ENCODE measurements at places on chromosomes 13 and 19. TPM values are rescaled to one million over a fixed set of nuclear protein-coding genes. Genes with fewer than 3 reads are reported as not detected.

- no peak for DNase-seq
Observed at GRCh38 chr13:72920097-72920496, 138.2 kb downstream of the PIBF1 start.

DNA sequence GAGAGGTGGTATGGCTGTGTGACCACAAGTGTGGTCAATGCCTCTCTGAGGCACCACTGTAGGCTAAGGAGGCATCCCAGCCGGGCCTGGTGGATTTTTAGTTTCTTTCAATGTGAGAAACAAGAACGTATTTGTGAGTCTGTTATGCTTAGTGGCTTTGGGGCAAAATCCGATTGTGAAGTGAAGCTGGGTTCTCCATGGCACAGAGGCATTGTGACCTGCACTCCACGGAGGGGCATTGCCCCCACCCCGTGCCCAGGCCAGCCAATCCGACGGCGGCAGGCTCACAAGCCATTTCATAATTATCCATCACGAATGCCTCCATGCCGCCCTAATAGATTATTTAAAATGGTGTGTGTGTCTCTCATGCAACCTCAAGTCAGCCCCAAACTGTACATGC is 151.6 kb downstream of the ZNF536 start:
- no peak for DNase-seq

DNA sequence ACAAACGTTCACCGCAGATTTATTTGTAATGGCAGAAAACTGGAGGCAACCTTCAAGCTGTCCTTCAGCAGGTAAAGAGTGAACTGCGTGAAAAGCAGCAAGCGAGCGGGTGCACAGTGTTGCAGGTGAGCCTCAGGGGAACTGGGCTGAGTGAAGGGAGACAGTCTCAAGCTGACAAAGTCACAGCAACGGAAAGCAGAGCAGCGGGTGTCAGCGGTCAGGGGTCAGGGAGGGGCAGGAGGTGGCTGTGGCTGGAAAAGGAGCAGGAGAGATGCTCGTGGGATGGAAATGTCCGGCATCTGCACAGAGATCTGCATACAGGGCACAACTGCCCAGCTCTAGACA is 8.5 kb upstream of the RASA3 start:
- DNase-seq: no peak

GRCh38 chr13:91245288-91245687 is 102.2 kb upstream of the MIR17HG start:
- no peak for DNase-seq

Gene C19orf73
- total RNA-seq: 0.98 TPM

DNA sequence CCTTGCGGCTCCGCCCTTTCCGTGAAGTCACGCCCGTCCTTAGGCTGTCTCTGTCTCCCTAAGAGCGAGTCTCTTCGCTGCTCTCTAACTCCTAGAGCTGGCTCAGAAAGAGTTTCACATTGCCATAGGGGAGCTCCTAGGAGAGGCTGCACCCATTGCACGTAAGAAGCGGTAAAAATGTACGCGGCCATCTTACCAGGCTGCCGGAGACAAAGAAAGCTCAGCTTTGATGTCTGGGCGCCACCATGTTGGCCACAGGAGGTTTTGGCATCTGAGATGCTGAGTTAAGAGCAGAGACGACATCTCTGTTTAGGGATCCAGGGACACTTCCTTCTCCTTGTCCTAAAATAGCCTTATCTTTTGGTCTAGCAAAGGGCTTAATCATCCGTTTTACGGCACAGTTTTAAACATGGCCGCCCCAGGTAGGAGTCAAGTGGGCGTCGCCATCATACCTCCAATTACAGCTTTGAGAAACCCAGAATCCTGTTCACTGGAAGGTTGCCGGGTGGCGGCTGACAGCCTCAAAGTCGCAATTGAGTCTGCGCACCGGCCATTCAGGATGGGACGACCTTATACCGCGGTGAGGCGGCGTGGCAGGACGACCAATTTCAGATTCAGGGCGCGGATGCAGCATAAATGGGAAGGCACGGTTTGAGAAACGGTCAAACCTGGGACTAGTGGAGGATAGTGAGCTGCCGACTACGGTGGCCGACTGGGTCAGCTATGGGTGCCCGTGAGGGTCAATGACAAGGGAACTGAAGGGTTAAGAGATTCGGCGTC is at the start of gene ZNF793:
Gene ZNF793 (plus strand): TSS at position 553 of the 780 bp plus-strand sequence. CDS start 16,501 bp downstream, outside the sequence.
- DNase-seq: peak; percentile 70

DNA sequence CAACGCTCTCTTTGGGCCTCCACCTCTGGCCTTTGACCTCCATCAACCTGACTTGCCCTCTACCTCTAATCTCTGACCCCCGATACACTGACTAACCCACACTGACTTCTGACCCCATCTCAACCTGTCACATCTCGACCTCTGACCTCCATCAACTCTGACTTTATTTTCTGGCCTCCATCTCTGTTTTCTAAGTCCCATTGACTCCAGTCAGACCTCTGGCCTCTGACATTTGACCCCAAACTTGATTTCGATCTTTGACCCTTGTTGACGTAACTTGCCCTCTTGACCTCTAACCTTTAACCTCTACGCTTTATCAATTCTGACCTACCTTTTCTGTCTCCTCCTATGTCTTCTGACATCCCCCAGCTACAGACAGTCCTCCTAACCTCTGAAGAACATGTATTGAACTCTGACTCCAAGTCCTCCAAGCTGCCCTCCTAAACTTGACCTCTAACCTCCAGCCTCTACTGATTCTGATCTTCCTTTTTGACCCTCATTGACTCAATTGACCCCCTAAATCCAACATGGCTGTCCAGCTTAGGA is 780 bp downstream of the ACP4 start:
- no peak for DNase-seq

- DNase-seq: no peak
Observed at GRCh38 chr19:51779181-51779580, 15.8 kb upstream of the FPR3 start.

DNA sequence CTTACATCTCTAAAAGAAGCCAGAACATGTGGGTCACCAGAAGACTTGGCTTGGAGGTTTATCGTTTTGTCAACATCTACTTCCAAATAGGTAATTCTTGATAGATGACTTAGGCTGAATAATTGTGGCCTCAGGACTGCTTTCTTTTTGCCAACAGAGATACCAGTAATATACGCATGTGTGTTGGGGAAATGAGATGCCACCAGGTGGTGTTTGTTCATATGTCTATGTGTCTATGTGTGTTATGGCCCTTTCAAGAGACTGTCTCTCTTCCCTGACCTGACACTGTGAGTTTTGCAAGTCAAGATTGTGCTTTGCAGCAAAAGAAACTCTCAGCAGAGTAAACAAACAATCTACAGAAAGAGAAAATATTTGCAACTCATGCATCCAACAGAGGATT is 31.6 kb upstream of the METTL21C start:
- DNase-seq: no peak

- no peak for DNase-seq
Observed at GRCh38 chr13:97710797-97711196, 242.7 kb upstream of the IPO5 start.

Data from activated B cell treated with CpG ODN at 0.5 μM for 24 hours (primary cell).